ENCODE measurements at places on chromosomes 7 and 10.

GRCh38 chr10:34187201-34187600, 627.9 kb downstream of the PARD3 start:
- no peak for DNase-seq

GRCh38 chr10:129483430-129484010, 16.5 kb downstream of the MGMT start:
- DNase-seq, result no peak

GRCh38 chr10:22690158-22690557, 24.2 kb downstream of the PIP4K2A start:
- DNase-seq, result no peak

DNA sequence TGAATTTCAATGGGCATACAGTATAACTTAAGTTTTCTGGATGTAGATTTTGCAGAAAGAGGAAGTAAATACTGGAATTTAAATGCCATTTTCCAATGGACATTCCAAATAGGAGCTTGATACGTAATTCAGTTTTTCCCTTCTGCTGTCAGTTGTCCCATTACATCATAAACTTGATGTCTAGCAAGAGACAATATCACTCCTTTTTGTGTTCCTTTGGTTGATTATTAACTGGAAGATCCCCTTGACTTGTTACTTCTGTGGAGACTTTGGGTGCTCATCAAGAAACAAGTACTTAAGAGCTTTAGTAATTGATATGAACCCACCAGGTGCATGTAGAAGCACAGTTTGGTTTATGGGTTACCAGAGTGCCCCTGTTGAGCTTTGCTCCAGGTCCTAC, 116.1 kb downstream of the ST7 start:
- DNase-seq, result no peak

All from central memory CD4-positive, alpha-beta T cell (primary cell).